Hematopoietic multipotent progenitor cell treated with erythropoietin and hydrocortisone succinate and interleukin-3 and kit ligand, for 4 days (in vitro differentiated cells): ENCODE measurements at places on chromosomes 11 and 22.

DNA sequence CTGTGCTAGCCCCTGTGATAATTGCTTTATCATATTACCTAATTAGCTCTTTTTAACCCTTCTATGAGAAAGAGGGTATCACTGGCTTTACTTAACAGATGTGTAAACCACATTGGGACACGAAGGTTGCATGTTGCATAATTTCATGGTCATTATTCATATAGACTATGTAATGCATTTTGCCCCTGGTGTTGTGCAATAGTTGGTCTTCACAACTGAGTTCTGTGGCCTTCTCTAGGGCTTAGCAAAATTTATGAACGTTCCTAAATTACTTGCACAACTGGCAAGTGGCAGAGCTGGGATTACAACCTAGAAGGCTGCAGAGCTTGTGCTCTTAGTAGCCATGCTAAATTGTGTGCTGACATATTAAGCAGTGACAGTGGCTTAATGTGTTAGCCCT lies 34.6 kb upstream of the PDGFD start:
- DNase-seq = peak; percentile 83

GRCh38 chr22:20604776-20605221 lies 97.4 kb downstream of the MED15 start:
- no peak for DNase-seq

GRCh38 chr11:19805827-19806226 lies 93.2 kb downstream of the NAV2 start:
- DNase-seq = no peak

DNA sequence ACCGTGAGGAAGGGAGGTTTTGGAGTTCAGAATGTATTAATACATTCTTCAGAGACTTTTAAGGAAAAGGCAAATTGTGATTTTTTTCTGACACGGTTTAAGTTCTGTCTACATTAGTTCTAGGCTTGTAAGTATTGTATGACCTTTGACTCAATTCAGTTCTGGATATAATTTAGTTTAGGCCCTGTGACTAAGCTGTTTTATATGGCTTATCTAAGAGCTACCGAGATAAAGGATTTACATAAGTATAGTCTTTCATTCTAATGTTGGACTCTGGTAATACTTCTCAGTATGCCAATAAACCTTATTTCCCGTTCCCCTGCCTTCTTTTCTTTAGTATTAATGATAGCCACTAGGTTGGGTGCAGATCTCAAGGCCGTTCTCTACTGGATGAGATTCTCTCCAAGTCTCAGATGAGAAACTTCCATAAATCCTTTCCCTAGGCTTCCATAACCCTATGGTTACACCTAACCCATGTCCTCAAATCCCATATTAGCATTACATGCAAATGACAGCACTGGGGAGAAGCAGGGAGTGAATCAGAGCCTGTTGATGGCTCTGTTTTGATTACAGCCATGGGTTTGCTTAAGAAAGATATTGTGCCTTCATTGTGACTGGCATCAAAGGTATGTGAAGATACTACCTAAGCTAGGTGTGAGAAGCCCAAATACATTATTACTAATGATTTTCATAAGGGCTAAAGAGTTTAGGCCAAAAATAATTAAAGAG lies 38.7 kb downstream of the BARX2 start:
- no peak for DNase-seq

DNA sequence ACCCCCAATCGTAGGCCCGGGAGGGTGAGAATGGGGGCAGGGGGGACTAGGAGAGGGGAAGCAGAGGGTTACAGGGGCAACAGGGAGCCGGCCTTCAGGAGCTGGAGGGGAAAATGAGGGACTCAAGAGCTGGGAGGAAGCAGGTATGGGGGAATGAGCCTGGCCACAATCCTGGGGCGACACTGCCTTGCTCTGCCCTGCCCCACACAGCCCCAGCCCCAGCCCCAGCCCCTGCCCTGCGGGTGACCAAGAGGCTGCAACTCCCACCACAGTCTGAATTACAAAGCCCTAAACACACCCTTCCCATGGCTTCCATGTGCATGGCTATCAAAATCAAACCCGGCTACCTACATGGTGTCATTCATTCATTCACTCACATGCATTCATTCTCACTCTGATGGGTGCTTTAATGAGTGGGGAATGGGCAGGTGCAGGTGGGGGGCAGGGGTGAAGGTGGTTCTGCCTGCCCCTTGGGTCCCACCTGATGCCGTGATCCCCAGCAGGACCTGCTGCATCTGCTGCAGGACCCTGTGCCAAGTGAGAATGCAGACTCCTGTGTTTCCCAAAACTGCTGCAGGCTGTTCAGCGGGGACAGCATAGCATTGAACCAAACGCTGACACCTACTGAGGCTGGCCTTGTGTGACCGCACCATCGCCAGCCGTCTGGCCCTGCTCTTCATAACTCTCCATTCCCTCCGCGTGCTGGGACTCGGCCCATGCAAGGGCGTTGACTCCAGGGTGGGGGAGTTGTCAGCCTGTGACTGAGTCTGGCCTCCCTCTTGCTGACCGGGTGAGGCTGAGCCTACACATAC lies 9.5 kb upstream of the LINC01488 start:
- DNase-seq = no peak

- no peak for DNase-seq
These were observed 25.3 kb downstream of the PLEKHB1 start for GRCh38 chr11:73671701-73672100.

DNA sequence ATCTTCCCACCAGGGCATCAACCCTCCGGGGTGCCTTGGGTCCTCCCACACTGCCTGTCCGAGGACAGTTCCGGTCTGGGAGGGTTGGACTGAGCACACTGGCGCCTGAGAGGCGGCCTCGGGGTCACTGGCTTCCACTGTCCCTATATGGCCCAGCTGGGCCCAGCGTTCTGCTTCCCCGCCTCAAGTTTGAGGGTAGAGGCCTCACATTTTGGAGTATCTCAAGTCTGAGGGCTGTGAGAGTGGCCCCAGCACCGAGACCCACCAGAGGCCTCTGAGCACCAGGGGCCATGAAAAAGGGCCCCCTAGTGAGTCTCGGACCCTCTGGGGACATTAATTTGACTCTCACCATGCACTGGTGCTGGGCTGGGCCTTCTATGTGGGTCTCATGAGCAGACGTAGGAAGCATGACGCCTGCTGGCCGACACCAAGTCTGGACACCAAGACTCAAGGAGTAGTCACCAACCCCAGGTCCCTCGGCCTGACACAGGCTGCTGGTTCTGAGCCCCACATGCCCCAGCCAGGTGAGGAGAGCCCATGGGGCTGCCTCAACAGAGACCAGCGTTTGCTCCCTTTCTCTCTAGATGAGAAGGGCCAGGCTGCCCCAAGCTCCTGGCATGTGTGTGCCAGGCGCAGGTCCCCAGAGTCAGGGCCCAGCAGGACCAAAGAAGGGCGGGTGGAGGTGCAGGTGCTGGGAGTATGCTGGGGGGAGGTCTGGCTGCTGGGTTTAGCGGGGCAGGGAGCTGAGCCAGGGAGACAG lies 27.5 kb downstream of the ARVCF start:
- DNase-seq = no peak

DNA sequence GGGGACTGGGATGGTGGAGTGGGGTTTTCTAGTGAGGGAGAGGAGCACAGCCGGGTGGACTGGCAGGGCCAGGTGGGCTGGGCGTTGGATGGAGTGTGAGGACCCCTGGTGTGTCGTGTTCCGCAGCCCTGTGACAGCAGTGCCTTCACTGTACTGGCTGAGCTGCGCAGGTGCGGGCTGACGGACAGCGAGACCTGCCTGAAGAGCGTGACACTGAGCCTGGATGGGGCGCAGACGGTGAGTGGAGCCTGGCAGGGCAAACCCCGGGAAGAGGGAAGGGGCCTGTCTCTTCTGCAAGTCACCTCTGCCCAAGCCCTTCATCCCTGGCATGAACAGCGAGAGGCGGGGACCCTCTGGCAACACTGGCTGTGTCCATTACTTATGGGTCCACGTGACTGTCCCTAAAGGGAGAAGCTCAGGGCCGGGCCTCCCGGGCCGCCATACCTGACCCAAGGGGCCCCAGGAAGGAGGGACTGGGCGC lies 10.0 kb downstream of the MUC5AC start:
- DNase-seq = no peak

GRCh38 chr11:110859240-110859840 lies 147.1 kb upstream of the ARHGAP20 start:
- no peak for DNase-seq

DNA sequence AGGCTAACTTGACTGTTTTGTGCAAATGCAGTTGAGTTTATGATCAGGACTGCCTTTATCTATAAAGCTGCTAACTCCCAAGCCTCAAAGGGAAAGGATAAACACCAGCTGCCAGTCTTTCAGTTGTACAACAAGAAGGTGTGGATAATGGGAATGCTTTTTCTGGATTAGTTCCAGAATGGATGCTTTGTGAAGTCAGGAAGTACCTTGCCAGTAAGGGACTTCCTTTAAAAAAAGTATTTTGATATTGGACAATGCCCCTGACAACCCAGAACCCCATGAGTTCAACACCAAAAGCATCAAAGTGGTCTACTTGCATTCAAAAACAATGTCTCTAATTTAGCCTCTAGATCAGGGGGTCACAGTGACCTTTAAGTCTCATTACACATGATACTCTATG lies 32.0 kb downstream of the OR5A2 start:
- no peak for DNase-seq

- DNase-seq = no peak
These were observed 1337.8 kb downstream of the BRD1 start for GRCh38 chr22:48489551-48490499.

DNA sequence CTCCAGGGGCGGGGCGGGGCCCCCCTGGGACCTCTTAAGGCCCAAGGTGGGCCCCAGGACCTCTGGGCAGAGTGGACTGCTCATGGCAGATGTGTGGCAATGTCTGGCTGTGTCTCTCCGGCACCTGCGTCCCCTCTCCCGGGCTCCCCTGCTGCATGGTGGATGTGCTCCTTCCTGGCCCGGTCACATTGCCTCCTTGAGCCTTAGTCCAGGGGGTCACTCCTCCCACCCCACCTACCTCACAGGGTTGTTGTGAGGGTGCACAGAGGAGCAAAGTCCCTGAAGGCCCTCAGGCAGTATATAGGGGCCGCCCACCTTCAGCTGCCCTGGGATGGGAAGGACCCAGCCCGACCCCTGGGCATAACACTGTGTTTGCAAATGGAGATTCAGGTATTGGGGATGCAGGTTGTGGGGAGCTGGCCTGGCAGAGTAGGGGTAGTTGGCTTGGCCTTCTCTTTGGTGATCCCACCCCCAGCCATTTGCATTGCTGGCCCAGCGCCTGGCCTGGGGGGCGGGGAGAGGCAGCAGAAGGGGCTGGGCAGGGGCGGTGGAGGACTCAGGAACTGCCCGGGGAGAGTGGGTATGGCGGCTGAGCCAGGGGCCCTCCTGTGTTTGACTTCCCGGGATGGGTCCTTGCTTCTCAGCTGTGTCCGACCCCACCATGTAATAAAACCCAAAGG lies 11.3 kb downstream of the KCTD17 start:
- DNase-seq = no peak

GRCh38 chr22:18152519-18152918 lies 2.5 kb downstream of the USP18 start:
- DNase-seq = no peak

DNA sequence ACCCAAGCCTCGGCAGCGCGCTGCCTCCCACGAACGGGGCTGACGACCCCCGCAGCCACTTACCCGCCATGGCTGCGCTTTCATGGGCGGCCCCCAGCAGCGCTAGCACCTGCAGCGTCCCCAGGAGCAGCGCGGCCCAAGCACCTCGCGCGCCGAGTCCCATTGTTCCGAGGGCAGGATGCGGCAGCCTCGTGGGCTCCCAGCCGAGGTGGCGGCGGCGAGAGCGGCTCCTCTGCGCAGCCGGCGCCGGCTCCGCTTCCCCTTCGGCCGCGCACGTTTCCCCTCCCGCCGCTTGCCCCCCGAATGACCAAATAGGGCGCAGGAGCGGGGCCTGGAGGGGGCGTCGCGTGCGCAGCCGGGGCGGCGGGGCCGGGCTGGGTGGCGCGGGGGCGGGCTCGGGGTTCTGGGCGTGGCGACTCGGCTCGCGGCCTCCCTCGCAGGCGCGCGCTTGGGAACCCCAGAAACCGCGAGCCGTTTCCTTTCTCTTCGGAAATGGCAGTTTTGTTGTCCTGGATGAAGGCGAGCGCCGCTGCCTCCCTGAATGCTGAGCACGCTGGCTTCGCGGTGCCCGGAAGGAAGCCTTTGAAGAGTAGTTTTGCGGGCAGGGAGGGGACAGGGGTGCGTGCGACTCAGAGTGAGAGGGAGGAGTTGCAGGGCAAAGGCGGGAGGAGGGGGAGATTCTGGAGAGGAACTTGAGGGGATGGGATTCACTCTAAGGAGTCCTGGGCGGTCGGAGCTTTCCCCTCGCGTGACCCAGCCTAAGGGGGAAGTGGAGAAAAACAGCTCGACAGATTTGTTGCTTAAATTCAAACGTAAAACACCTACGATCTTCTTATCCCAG lies at the start of gene TMEM123:
Gene TMEM123 (minus strand): TSS at position 305 of the 841 bp plus-strand sequence. CDS start 142 bp downstream, at position 163.
- peak; percentile 94 for DNase-seq

- DNase-seq = no peak
These were observed 1.2 kb downstream of the MS4A4E start for GRCh38 chr11:60241786-60242185.

DNA sequence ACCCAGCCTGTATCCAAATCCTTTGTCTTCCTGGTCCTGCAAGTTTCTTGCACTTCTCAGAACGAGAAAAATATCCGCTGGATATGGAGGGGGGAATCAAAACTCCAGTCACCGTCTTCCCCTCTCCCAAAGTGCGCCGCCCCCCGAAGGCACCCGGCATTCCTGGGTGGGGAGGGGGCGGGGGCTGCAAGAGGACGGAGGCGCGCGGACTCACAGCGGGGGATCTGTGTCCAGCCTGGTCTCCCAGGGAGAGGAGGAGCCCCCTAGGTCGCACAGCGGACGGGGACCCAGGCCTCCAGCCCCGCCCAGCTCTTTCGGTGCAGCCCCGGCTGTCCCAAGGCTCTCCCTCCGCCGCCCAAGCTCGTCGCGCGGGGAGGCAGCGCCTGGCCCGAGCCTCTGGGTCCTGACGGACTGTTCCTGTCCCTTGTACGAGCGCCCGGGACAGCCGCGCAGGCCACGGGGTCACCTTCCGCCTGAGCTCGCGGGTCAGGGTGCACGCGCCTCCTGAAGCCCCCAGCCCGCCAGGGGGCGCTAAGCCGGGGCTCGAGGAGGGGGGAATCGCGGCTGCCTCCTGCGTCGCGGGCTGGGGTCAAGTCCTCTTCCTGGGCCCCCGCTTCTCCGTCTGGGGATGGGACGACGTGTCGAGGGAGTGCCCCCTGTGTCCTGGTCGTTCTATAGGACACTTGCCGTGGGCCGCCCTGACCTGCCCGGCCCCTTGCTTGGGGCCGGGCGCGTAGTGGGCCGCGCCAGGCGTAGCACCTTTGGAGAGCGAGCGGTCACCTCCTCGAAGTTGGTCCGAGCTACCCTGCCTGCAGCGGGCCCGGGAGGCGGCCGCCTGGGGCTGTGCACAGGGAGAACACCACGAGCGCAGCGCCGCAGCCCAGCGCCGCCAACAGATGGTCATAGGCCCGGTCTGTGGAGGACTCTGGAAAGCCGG lies 2.4 kb upstream of the WNT11 start:
- DNase-seq = peak; percentile 87

DNA sequence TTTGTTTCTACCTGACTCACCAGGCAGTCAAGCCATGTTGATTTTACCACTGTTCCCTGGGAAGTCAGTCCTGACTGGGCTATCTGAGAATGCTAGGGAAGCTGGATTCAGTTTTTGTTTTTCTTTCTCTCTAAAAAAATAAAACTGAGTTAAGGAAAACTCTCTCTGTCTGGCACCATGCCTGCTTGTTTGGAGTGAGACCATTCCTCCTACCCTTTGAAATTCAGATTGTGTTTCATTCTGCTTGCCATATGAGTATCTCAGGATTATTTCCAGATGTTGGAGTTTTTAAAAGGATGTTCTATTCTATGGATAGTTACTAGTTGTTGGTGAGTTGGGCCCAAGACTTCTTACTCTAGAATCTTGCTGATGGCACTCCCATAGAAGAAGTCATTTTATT lies 1917.0 kb downstream of the LRRC4C start:
- no peak for DNase-seq
